Fibroblast of lung (primary cell): ENCODE measurements at places on chromosomes 1 and 21.

DNA sequence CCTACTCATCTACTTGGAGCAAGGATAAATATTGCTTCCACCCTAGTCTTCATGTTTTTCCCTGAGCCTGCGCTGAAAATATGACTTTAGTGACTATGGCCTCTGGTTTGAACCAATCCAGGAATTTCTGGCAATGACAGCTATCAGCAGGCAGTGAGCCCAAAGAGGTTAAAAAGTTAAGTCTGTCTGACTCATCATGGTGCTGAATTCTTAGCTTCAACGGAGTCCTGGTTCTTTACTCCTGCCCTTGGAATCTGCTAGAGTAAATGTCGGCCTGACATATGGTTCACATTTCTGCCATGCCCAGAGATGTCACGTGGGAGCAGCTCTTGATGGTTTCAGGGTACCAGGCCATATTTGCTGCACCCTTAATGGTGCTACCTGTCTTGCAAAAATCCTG lies 351.6 kb upstream of the PLXNA2 start:
- peak; percentile 47 for DNase-seq

DNA sequence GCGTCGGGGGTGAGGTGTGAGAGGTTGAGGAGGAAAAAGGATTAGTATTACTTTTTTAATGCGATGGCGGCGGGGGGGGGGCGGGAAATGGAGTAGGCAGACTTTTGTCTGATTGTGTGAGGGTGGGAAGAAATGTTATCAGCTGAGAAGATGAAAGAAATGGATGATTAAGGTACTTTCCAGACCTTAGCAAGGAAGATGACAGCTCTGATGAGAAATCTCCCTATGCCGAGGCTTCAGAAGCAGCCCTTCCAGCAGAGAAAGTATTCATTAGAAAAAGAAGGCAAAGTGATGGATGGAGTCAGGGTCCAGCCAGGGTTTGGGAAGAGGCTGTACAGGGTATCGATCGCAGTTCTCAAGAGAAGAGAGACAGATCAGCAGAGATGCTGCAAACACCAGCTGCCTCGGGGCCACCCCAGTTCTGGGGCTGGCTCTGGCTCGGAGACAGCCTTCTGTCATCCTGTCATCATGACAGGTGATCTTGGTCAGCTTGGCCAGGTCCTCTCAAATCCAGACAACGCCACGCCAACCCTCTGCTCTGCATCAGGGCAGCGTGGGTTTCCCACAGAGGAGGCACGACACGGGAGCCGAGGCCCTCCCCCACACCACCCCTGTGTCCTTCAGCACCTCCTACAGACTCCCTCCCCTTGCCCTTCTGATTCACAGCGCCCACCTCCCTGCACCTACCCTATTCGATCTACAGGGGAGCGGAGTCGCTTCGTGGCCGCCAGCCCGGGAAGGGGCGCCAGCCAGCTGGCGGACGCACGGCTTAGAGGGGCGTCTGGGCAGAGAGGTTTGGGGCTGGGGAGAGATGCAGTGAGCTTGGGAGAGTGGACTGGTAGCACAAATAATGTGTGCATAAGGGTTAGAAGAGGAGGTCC lies 674 bp upstream of the ATXN7L2 start:
- DNase-seq = peak; percentile 26

GRCh38 chr1:216416488-216416887 lies 6.8 kb downstream of the USH2A start:
- peak; percentile 13 for DNase-seq

GRCh38 chr1:205301205-205301821 lies 20.2 kb downstream of the NUAK2 start:
- DNase-seq = peak; percentile 96

DNA sequence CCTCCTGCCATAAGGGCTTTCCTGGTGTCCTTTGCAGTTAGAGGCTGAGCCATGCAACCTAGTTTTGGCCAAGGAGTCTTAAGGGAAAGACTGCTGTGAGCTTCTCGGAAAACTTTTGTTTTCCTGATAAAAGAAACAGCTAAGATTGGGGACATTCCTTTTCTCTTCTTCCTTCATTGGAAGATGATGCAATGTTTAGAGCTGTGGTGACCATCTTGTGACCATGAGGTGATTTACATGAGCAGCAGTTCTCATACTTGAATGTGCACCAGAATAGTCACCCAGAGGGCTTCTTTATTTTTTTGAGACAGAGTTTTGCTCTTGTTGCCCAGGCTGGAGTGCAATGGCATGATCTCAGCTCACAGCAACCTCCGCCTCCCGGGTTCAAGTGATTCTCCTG lies 20.4 kb upstream of the SMAP2 start:
- no peak for DNase-seq

DNA sequence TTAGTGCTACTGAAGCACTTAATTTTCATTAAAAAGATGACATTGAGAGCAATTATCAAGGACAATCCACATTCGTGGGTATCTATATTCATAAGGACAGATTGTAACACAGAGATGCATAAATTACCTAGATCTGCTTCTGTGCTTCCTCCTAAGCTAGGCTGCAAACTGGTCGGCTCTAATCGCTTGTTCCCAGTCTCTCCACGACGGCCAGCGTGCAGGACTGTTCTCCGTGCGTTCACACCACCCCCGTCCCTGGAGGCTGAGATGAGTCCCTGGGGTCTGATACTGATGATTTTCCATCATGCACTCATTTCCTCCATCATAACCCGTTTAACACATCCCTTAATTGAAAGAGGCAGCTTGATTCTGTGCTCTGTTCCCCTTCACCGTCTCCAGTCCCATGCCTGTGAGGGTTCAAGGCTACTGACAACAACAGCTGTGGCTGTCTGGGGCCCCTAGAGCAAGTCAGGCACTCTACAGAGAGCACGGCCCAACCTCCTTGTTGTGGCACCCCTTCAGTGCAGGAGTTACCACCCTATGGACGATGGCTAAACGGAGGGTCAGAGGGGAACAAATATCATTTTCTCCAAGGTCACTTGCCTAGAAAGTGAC lies 469.6 kb downstream of the NPHP4 start:
- DNase-seq = no peak

GRCh38 chr21:43778469-43779335 lies 2.6 kb upstream of the CSTB start:
- no peak for DNase-seq

DNA sequence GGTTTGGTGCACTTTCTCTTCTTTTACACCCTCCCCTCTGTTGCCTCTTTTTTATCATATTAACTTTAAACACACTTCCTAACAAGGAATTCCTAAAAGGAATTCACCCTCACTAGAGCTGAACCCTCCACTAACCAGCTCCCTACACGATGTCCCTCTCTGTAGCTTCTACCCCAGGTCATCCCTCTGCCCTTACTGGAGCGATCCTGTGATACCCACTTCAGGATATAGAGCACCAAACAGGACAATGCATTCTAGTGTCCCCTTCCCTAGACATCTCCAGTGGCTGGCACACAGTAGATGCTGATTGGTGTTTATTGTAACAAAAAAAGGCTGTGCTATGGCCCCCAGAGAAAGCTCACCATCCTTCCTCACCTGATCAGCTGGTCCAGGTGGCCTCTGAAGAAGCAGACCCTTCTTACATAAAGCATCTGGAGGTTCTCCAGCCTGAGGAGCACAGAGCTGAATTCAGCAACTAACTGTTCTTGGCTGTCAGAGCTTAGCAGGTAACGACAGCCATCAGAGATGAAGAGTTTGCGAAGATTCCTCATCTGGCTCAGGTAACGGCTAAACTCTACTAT lies 1.4 kb downstream of the PRAMEF18 start:
- no peak for DNase-seq

DNA sequence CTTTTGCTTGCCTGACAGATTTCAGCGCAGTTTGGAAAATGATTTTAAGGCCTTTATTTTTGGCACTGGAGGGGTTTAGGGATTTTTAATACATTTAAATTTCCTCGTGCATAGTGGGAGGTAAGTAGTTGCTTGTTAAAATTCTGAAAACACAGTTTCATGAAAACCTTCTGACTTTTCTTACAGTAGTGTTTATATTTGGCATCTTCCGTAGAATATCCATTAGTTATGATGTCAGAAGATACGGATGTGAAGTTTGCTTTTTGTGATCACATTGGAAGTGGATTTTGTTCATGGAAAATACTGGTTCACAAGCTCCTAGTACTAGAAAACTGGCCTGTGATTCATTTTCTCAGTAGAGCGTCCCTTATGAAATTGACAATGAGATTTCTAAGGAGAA lies 1.3 kb downstream of the RABGAP1L start:
- DNase-seq = no peak

DNA sequence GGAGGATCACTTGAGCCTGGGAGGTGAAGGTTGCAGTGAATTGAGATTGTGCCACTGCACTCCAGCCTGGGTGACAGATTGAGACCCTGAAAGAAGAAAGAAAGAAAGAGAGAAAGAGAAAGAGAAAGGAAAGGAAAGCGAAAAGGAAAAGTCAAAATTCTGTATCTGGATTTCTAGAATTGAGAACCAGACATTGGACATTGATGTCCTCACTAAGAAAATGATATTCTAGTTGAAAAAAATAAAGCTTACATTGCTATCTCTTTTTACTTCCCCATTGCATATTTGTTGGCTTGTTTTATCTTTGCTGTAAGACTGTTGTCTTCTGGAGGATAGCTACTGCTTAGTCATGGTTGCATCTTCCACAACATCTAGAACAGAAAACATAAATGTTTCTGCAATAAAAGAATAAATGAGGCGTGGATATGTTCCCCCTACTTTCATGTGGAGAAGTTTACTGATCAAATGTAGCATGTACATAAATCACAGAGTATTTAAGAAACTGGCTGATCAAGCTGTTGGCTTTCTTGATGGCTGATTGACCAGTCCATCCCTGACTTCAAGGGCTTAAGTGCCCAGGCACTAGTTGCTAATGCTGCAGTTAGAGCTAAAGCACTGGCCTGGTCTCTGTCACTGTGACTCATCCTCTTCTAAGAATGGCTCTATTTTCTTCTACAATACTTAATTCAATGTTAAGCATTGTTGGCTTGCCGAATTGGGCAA lies 17.7 kb downstream of the CD53 start:
- no peak for DNase-seq

DNA sequence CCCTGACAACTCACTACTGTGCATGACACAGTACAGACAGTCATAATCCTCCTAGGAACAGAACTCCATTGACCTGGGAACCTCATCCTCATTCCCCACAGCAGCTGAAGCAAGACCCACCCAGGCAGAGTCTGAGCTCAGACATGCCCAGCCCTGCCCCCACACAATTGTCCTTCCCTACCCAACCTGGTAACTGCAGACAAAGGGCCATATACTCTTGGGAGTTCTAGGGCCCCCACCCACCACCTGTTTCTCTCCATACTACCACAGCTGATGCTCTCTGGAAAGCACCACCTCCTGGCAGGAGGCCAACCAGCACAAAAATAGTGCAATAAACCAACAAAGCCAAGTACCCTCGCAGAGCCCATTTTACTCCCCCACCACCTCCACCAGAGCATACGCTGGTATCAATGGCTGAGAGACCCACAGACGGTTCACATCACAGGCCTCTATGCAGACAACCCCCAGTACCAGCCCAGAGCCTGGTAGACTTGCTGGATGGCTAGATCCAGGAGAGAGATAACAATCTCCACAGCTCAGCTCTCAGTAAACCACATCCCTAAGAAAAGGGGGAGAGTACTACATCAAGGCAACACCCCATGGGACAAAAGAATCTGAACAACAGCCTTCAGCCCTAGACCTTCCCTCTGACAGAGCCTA lies 159.7 kb upstream of the CXADR start:
- DNase-seq = no peak

DNA sequence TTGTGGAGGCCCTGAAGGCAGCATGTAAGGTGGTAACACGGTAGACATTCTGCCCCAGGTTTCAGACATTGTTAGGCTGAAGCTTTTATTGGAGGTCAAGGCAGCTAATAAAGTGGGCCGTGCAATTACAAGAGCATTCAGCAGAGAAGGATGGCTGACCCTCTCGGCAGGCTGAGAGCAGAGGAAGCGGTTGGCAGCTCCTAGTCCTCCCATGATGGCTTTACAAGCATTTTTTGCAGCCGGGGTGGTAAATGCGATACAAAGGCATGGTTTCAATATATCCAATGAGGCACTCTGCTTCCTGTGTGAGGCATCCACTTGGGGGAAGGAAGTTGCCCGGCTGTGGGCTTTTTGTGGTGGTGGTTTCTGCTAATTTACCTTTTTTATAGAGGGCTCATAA lies 14.6 kb downstream of the KIF26B start:
- no peak for DNase-seq

GRCh38 chr1:90210633-90211491 lies 216.0 kb downstream of the ZNF326 start:
- DNase-seq = no peak

DNA sequence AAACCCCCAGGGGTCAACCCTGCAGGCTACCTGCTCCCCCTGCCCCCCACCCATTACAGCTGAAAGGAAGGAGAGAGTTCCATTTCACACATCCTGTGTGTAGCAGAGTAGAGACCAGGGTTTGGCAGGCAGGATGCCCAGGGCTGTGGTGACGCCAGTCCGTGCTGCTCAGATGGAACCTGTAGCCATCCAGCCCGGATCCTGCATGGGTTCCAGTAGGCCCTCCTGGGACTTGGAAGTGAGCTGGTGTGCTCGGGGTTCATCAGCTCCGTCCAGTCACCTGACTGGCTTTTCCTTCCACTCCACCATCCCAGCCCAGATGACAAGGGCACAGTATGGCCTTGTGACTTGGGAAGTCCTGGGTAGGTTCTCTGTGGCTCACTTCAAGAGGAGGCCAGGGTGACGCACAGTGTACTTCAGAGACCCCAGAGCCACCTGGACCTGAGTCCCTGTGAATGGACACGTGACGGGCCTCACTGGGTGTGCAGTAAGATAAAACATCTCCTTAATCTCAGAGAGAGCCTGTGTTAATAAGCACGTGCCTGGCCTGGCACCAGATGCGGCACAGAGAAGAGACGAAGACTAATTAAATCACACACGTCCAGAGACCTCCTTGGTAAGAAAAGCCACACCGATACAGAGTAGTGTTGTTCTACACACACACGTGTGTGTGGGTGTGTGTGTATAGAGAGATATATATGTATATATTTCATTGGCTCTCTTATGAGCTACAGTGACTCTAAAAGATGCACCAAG lies 16.0 kb downstream of the ITPKB start:
- no peak for DNase-seq

GRCh38 chr1:1027791-1028190 lies 7.9 kb downstream of the AGRN start:
- DNase-seq = no peak

DNA sequence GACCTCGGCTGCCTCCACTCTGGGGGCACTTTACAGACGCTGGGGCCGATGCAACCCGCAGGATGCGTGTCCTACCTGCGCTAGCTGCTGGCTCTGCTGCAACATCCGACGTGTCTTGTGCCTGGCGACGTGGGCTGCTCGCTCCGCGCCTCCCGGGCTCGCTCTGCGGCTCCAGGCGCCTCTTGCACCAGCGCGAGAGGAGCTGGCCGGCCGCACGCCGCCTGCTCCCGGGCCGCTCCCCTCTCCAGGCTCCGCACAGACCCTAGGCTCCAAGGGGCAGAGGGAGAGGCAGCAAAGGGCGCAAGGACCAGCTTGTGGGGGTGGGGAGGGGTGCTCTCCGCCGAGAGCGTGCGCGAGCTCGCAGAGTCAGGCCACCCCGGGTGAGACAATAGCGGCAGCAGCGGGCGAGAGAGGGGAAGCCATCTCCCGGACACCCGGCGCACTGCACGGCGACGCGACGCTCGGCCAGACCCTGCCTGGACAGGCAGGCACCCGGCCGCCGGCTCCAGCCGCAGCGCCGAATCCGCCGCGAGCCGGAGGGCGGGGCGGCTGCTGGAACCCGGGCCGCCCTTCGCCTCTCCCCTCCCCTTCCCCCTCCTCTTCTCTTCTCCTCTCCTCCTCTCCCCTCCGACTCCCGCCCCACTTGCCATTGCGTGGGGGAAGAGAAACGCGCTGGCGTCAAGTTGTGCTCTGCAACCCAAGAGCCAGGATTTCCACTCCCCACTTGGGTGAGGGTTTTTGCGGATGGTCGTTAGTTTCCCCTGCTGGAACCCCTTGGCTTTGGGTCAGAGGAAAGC lies at the start of gene PIK3C2B:
Gene PIK3C2B, minus strand, starts transcription at position 525 of the 797 bp plus-strand sequence. CDS start 25,003 bp downstream, outside the sequence.
- DNase-seq = peak; percentile 69
